ENCODE measurements at places on chromosomes 3 and 15. TPM values are rescaled to one million over a fixed set of nuclear protein-coding genes. Genes with fewer than 3 reads are reported as not detected.

ZNF860 gene
- 0.28 TPM for total RNA-seq

TMEM43 gene
- total RNA-seq: 32.0 TPM

RTP3 gene
- not detected for total RNA-seq

SLC22A13 gene
- 0.49 TPM for total RNA-seq

ZDHHC19 gene
- total RNA-seq: not detected

- no peak for DNase-seq
- H3K4me1 ChIP-seq: no peaks in the 10 kb centered on the region
- H3K27me3 ChIP-seq: no peaks in the 10 kb centered on the region
- H3K4me3 ChIP-seq: no peak overlapping the region
Observed at GRCh38 chr15:55998478-55998877, 5.1 kb upstream of the NEDD4 start.

DNA sequence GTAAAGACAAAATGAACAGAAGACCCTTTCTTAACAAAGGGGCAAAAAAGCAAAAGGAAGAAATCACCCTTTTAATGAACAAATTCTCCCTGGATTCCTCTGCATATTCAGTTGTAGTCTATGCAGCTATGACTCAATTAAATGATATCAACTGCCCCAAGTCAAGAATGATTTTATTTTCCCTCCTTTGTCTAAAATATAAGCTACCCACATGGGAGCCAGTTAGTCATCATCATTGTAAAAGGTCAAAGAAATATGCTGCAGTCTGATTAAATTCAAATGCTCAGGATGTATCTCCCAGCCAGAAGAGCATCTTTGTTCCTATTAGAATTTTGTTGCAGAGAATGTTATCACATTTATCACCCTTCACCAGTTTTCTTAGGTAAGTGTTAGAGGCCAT, 84.0 kb downstream of the SST start:
- no peaks in the 10 kb centered on the region for H3K27me3 ChIP-seq
- H3K4me3 ChIP-seq: no peak overlapping the region
- no peak for DNase-seq
- no peaks in the 10 kb centered on the region for H3K36me3 ChIP-seq
- no peak overlapping the region for H3K27ac ChIP-seq
- no peaks in the 10 kb centered on the region for H3K4me1 ChIP-seq

DNA sequence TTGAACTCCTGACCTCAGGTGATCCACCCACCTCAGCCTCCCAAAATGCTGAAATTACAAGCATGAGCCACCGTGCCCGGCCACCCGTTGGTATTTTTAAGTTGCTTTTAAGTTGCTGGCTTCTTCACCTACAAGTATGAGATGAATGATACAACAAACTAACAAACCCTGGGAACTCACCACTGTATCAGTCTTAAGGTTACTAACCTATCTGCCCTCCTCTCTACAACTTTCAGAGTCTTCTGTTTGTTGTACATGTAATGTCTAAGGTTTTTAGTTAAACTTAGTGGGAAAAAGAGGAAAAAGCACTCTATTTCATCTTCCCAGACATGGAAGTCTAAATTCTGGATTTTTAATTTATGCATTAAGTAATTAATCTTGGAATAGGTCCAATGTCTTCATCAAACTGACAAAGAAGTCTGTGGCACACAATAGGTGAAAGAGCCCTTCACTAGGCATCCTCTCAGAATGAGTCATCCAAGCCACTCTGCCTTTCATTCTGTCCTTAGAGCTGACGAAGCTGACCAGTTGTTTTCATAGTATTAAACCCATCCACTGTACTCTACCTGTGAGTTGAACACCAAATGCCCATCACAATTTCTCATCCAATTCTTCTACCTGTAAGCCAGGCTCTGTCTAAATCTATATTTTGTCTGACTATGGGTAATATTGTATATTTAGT, 936.1 kb downstream of the TUSC7 start:
- H3K4me1 ChIP-seq: no peaks in the 10 kb centered on the region
- no peak overlapping the region for H3K27ac ChIP-seq
- H3K4me3 ChIP-seq: no peak overlapping the region
- H3K36me3 ChIP-seq: no peaks in the 10 kb centered on the region
- no peaks in the 10 kb centered on the region for H3K27me3 ChIP-seq

DNA sequence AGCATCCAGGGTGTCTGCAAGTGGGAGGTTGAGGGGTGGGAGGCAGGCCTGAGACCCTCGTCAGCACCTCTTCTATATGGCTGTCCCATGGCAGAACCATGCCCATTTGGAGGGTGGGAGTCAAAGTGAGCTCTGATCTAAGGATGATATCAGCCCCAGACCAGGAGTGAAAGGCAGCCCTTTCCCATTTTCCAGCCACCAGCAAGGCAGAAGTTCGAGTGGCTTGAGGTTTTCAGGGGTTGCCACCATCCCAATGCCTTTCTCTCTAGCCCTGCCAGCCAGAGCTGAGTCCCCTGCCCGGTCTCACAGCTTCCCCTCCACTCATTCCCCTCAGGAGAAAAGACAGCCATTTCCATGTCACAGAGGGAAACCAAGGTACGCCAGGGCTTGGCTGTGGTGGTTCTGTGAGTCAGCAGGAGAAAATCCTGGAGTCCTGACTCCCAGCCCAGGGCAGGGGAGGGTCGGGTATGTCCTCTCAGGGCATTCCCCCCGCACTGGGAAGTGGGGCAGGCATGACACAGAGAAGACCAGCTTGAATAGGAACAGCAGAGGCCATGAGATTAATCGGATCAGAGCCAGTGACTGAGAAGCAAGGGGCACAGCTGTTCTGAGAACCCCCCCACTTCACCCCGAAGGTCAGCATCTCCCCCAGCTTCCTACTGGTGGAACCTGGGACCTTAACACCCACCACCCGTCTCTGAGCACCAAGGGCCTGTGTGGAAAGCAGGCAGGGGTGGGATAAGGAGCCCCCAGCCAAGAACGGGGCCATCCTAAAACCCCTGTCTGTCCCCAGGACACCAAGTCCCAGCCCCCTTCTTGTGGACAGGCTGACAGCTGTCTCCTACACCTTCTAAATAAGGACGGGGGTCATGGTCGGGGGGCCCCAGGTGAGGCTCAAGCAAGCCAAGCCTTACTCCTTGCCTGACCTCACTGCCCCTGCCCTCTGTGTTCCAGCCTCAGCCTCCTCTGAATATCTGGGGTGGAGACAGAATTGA, 965 bp upstream of the SLC38A3 start:
- DNase-seq: no peak
- peak overlapping the region; percentile 40 for H3K4me3 ChIP-seq
- H3K27me3 ChIP-seq: peaks cover 41% of the 10 kb centered on the region
- no peak overlapping the region for H3K27ac ChIP-seq
- no peaks in the 10 kb centered on the region for H3K4me1 ChIP-seq

GRCh38 chr3:193819117-193820010, 226.4 kb downstream of the OPA1 start:
- no peaks in the 10 kb centered on the region for H3K36me3 ChIP-seq
- no peak for DNase-seq
- peaks cover 8% of the 10 kb centered on the region for H3K4me1 ChIP-seq
- peaks cover 8% of the 10 kb centered on the region for H3K27me3 ChIP-seq
- H3K4me3 ChIP-seq: no peak overlapping the region

- no peak overlapping the region for H3K4me3 ChIP-seq
- H3K27ac ChIP-seq: no peak overlapping the region
- H3K4me1 ChIP-seq: no peaks in the 10 kb centered on the region
- H3K27me3 ChIP-seq: no peaks in the 10 kb centered on the region
- no peak for DNase-seq
Observed at GRCh38 chr3:105538483-105538882, 171.8 kb downstream of the ALCAM start.

DNA sequence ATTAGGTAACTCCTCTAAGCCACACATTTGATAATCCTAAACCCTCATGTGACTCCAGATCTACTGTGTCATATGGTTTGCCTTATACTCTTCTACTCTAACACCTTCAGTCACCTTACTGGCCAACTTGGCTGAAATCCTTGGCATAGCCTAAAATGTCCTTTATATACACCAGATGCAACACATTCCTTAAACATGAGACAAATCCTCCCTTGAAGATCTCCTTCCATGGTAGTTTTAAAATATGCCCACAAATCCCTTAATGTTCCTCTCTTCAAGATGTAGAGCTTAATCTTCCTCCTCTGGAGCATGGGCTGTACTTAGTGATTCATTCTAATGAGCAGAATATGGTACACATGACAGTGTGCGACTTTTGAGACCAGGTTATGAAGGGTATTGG, 238.9 kb downstream of the SUCLG2 start:
- H3K27me3 ChIP-seq: no peaks in the 10 kb centered on the region
- H3K36me3 ChIP-seq: no peaks in the 10 kb centered on the region
- no peak overlapping the region for H3K27ac ChIP-seq
- no peak overlapping the region for H3K4me3 ChIP-seq

- H3K36me3 ChIP-seq: no peaks in the 10 kb centered on the region
- no peaks in the 10 kb centered on the region for H3K4me1 ChIP-seq
- no peaks in the 10 kb centered on the region for H3K27me3 ChIP-seq
Observed at GRCh38 chr3:74332165-74332564, 282.3 kb downstream of the CNTN3 start.

DNA sequence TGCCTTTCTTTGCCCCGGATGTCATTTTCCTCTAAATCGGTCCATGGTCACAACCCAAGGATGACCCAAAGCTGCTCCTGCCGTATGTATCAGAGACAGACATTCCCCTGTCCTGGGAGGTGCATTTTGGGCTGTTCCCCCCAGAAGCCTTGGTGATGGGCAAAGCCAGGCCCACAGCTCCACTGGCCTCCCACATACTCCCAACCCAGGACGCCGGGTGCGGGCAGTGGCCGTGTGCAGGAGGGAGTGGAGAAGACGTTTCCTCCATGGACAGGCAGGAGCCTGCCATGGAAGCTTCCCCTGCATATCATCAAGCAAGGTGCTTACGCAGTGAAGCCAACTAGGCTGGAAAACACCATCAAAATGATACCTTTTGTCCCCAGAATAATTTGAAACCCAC, 175.0 kb downstream of the ATP10A start:
- no peaks in the 10 kb centered on the region for H3K36me3 ChIP-seq
- no peak for DNase-seq
- peaks cover 12% of the 10 kb centered on the region for H3K4me1 ChIP-seq
- H3K27me3 ChIP-seq: no peaks in the 10 kb centered on the region
- H3K4me3 ChIP-seq: no peak overlapping the region

- DNase-seq: no peak
- H3K4me1 ChIP-seq: no peaks in the 10 kb centered on the region
- no peaks in the 10 kb centered on the region for H3K27me3 ChIP-seq
- H3K36me3 ChIP-seq: no peaks in the 10 kb centered on the region
- no peak overlapping the region for H3K27ac ChIP-seq
Observed at GRCh38 chr15:55007561-55007960, 189.2 kb downstream of the RSL24D1 start.

- no peak overlapping the region for H3K4me3 ChIP-seq
- peaks cover 14% of the 10 kb centered on the region for H3K36me3 ChIP-seq
- no peak for DNase-seq
- H3K27me3 ChIP-seq: no peaks in the 10 kb centered on the region
- no peaks in the 10 kb centered on the region for H3K4me1 ChIP-seq
Observed at GRCh38 chr15:65917407-65917756, 48.1 kb downstream of the RAB11A start.

Data from heart right ventricle (tissue), 16 donors.